Activated naive CD4-positive, alpha-beta T cell (primary cell): ENCODE measurements at places on chromosomes 2 and 18.
A peak's percentile ranks its signal among the peaks of the same experiment; 100 is the strongest.

DNA sequence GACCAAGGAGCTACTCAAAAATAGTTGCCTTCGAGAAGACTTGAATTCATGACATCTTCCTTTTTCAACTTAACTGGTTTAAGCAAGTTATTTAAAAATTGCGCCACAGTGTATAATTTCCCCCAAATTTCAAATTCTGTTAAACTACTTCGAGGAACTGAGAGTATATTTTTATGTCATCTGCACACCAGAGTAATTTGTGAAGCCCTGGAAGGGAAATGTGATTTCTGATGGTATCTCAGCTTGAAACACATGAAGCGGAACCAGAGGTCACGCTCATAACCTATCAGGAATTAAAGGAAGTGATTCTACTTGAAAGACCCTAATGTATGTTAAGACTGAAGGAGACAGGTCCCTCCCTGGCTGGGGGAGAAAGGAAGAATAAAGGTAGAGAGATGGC lies 33.9 kb upstream of the DARS1 start:
- DNase-seq = no peak

- no peak for DNase-seq
Observed at GRCh38 chr2:238167761-238168160, 9.0 kb downstream of the ERFE start.

DNA sequence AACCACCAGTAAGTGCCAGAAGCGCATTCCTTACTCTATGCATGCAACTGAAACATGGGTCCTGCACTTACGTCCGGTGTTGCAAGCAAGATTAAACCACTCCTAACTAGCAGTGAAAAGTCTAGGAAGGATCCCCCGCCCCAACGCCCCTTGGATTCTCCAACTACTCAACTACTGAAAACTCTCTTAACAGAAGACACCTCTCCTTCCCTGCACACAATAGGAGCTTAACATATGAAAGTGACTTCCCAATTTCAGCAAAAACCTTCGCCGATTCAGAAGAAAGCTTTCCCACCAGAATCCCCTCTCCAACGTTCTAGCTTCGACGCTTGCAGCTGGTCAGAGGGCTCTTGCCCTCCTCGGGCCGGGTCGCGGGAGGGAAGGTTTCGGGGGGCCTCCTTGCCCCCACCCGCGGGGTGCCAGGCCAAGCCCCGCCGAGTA lies 578 bp downstream of the IWS1 start:
- DNase-seq = no peak

- DNase-seq = no peak
Observed at GRCh38 chr2:24115057-24115456, 8.1 kb downstream of the PFN4 start.

GRCh38 chr18:76953583-76954233 lies 131.4 kb downstream of the ZNF236 start:
- no peak for DNase-seq

DNA sequence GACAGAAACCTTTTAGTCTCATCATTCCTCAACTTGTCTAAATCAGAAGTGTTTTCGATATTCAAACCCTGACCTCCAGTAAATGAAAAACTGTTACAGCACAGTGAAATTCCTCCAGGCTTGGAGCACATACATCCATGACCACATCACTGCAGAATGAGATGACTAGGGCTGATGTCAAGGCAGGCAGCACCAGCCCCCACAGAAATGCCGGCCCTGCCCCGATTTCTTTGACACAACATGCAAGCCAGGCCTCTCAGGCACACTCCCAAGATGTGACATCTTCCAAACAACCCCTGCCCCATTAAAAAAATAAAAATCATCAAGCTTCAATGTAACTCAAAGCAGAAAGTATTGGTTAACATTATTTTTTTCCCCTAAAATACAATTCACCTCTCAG lies 103.3 kb downstream of the CTAGE1 start:
- DNase-seq = no peak

GRCh38 chr2:79695248-79695647 lies 182.4 kb downstream of the CTNNA2 start:
- no peak for DNase-seq

DNA sequence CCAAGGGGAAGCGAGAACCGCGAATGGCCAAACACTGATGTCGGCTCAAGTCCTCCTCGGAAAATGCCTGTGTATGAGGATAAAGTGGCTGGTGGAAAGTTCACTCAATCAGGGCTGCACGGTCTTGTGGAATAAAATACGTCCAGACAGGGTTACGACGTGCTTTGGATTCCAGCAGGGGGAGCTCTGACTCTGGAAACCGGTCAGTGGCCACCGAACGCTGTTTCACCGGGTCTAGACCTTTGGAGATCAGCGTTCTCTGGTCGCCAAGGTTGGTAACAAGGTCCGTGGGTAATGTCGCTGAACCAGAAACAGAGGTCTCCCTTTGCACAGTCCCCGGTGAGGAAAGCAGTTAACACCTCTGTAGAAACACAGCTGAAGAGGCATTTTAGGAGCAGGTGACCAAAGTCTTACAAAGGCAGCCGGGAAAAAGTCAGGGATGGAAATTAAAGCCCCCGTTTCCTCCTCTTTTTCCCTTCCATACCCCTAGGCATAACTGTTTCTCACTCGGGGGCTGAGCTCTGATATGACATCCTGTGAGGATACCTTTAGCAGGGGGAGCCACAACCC lies 47.8 kb downstream of the CDCA7 start:
- peak; percentile 33 for DNase-seq

DNA sequence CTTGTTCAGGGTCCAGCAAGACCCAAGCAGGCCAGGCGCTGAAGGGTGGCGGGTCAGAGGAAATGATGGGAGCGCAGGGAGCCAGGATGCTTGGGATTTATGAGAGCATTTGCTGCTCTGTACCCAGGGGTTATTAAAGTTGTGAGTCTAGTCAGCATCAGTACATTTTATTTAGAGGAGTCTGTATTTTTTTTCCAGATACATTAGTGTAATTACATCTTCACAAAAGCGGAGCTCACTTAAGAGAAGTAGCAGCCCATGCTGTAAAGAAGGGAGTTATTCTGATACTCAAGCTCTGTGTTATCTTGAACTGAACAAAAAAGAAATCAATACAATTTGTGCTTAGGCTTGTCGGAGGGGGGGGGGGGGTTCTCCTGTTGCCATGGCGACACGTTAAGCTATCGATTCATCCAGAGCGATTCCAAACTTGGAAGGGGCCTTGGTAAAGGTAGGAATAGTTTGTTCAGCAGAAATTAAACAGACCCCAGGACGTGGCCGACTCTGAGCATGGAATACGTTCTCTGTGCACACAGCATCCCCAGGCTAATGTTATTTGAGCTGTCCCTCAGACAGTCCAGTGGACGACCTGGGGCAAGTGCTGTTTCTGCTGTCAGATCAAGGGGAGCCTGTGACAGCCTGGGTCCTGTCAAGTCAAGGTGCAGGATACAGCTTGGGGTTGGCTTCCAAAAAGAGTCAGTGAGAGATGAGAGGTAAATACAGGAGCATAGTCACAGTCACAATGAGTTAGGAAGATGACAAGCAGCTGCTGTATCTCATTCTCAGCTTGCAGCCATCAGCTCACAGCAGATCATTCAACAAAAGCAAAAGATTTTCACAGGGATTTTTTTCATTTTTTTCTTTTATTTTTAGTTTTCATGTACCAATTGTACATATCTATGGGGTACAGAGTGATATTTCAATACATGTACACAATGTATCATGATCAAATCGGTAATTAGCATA lies 387.6 kb downstream of the DCDC2C start:
- no peak for DNase-seq

GRCh38 chr2:115292742-115293141 lies 850.3 kb downstream of the DPP10 start:
- no peak for DNase-seq

GRCh38 chr2:196181484-196181883 lies 10.1 kb upstream of the STK17B start:
- DNase-seq = no peak

GRCh38 chr2:141392517-141393213 lies 738.2 kb downstream of the LRP1B start:
- DNase-seq = no peak

DNA sequence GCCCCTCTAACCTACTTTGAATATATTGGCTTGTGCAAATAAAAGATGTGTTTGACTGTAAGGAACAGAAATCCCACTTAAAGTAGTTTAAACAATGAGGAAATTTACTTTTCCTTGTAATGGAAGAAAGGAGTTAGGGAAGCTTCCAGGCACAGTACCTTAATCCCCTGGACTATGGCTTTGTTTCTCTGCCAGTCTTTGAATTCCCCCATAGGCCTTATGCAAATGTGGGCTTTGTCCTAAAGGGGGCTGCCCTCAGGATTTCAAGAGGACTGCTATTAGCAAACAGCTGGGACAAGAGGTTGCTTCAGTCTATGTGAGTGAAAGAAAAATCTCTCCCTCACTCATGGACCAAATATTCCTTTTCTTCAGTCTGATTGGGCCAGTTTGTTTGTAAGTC lies 255.1 kb upstream of the THSD7B start:
- no peak for DNase-seq

- no peak for DNase-seq
Observed at GRCh38 chr2:23745068-23745725, 181.7 kb downstream of the ATAD2B start.

DNA sequence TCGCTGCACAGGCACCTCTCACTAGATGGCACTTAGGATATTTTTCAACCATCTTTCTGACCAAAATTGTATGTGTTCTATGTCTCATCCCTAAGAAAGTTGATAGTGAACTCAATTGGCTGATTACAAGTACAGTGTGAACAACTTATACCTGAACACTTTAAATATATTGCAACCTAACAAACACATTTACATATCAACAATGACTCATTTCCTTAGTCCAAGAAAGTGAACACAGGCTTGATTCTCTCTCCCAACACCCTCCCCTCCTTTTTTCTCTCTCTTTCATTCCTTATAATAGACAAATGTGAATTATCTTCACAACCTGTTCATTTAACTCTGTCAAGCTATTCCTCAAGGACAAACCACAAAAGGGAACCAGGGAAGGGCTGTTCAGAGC lies 192.0 kb downstream of the SLC8A1 start:
- no peak for DNase-seq

DNA sequence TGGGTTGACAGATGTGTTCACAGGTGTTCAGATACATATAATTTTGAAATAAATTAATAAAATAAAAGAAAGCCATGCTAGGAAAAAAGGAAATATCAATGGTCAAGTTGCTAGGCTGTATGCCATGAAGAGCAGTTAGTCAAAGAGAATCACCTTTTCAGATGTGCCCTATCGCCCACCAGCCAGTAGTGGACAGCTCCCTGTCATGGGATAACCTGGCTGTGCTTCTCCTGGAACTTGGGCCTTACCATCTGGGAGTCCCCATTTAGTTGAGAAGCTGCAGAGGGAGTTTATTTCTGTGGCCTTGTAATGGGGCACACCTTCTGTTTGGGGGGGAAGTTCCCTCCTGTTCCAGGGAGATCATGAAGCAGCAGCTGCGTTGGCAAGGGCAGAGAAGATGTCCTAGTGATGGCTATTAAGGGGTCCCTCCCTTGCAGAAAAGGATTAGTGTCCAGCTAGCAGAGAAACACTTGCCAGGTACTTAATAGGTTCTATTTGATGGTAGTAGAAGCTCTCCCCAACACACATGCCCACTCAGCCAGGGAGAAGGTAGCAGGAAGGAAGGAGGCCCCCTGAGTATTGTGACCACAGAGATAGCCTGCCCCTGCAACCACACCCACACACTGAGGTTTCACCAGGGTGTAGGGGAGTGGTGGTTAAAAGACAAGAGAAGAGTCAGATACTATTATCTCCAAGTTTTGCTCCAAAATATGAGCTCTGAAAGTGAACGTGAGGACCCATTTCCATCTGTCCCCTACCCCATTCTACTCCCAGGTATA lies 117.7 kb downstream of the B3GNT2 start:
- no peak for DNase-seq

DNA sequence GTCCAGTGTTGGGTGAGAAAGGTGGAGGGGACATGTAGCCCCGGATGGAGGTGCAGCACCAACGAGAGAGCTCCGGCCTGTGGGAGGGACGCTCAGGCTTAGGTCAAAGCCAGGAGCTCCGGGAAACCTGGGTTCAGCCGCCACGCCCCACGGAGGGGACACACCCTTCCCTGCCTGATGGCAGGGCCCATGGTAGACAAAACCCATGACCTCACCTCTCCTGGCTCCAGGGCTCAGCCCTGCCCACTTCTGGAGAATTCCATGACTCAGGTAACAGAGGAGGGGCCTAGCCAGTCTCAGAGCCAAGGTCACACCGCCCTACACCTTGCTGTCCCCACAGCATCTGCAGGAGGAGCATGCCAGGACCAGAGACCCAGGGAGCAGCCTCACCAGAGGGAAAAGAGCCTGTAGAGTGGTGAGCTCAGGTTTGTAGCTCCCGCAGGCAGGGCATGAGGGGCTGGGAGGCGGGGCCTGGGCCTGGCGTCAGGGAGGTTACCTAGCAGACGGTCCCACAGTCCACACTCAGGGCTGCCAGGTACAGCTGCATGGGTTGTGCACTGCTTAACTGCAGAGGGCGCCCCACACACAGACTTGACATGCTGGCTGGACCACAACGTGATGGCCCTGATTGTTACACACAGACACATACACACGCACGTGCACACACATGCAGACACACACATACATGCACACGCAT lies 70.8 kb upstream of the SMAD7 start:
- DNase-seq = no peak

- no peak for DNase-seq
Observed at GRCh38 chr2:2657121-2657962, 326.3 kb upstream of the MYT1L start.

DNA sequence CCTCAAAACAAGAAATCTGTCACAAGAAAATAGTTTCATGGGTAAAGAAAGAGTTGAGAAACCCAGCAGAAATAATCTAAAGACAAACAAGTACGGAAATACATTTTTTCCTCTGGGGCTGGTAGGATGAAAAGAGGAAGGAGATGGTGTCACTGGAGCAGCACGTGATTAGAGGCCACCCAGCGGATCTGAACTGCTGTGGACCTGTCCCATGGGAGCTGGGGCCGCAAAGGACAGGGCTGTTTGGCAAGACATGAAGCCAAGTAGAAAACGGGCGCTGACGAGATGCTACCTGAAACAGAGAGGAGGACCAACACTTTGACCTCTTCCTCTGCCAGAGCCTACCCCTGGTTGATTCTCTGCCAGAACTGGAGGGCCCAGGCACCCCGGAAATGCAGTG lies 295.4 kb upstream of the ATP5MC3 start:
- DNase-seq = no peak

DNA sequence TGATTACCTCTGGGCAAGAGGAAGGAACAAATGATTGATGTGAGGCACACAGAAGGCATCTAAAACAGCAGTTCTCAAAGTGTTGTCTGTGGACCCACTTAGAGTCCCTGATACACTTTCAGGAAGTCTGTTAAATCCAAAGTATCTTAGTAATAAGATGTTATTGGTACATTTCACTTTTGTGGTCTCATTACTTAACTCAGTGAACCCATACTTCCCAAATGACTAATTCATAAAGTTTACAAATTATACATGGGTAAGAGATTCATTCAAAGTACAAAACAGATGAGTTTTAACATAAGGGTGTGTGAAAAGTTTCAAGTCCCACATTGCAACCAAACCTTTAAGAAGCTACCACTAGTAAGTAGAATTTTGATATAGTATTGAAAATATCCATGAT lies 440.5 kb downstream of the NUP35 start:
- no peak for DNase-seq

- DNase-seq = no peak
Observed at GRCh38 chr2:117774716-117775115, 39.8 kb upstream of the DDX18 start.
